GM23338 (cell line): ENCODE measurements at places on chromosomes 13 and 19. TPM values are rescaled to one million over a fixed set of nuclear protein-coding genes. Genes with fewer than 3 reads are reported as not detected.

DNA sequence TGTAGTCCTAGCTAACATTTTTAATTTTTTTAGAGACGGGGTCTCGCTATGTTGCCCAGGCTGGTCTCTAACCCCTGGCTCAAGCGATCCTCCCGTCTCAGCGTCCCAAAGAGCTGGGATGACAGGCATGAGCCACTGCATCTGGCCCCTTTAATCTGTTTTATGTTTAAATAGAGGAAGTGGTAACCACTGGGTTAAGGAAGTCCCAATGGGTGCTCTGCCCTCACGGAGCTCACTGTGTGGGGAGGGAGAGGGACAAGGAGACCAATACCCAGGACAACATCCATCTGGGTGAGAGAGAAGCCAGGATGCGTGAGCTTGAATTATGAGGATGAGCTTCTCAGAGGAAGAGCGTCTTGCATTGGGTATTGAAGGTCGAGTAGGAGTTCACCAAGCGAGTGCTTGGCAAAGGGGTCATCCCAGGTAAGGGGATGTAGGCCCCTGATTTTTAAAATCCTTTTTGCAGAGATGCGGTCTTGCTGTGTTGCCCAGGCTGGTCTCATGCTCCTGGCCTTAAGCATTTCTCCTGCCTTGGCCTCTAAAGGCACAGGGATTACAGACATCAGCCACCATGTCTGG is 13.8 kb downstream of the YJU2 start:
- H3K27me3 ChIP-seq, result no peaks in the 10 kb centered on the region
- H3K4me1 ChIP-seq, result no peaks in the 10 kb centered on the region
- H3K4me3 ChIP-seq, result no peak overlapping the region
- DNase-seq, result no peak

DNA sequence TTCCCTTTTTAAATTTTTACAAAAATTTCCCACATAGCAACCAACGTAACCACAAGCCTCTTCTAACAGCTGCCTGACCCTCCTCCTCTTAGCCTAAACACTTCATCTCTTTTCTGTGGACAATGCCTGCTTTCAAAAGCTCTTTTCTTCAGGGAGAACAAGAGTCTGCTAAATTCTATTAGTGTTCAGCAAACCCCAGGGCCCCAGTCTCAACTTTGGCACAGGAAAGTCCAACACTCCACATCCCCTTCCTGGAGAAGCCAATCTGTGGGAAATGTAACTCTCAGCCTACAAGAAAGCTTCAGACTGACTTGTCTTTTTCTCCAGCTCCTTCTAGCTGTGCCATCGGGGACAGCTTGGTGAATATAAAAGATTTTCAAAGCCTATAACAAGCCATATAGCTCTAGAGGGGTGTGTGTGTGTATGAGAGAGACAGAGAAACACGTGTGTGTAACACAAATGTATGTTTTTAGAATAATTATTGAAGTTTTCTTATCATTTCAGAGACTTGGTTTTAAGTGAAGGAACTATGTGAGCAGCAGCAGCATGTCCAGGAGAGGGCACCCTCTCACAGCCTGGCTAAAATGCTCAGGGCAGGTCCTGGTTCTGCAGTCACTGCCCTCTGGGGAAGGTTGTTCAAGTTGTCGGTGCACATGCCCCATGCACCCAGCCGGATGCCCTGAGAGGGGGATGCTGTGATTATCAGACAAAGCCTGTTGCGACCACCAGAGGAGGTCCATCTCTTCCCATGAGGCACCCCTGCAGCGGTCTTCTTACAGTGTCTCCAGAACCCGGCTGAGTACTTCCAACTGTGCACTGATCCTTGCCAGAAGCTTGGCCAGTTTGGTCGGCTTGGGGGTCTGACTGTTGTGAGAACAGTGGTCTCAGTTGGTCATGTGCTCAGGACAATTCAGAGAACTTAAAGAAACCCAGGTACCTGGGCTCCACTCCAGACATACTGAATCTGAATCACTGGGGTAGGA is 34.4 kb downstream of the CCDC70 start:
- peak; percentile 81 for DNase-seq
- H3K36me3 ChIP-seq, result no peaks in the 10 kb centered on the region
- H3K27me3 ChIP-seq, result no peaks in the 10 kb centered on the region
- H3K27ac ChIP-seq, result no peak overlapping the region
- H3K4me3 ChIP-seq, result no peak overlapping the region

DNA sequence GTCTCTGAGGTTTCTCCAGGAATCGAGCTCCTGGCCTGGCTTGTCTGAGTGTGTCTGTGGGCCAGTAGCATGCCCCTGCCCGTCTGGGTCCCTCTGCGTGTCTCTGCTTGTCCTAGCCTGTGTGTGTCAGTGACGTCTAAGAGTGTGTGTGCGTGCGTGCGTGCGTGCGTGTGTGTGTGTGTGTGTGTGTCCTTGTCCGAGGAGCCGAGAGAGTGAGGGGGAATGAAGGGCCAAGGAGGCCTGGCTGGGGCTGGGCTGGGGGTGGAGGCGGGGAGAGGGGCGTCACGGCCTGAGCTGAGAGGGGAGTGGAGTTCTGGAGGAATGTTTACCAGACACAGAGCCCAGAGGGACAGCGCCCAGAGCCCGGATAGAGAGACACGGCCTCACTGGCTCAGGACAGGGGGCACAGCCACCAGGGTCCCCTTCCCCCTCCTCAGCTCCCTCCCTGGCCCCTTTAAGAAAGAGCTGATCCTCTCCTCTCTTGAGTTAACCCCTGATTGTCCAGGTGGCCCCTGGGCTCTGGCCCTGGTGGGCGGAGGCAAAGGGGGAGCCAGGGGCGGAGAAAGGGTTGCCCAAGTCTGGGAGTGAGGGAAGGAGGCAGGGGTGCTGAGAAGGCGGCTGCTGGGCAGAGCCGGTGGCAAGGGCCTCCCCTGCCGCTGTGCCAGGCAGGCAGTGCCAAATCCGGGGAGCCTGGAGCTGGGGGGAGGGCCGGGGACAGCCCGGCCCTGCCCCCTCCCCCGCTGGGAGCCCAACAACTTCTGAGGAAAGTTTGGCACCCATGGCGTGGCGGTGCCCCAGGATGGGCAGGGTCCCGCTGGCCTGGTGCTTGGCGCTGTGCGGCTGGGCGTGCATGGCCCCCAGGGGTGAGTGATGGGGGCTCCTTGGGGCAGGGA is at the start of gene AXL:
Gene AXL (plus strand): TSS at position 609 of the 893 bp plus-strand sequence. CDS start 170 bp downstream, at position 779.
- peaks cover 25% of the 10 kb centered on the region for H3K4me1 ChIP-seq
- H3K36me3 ChIP-seq, result no peaks in the 10 kb centered on the region
- DNase-seq, result peak; percentile 98
- no peaks in the 10 kb centered on the region for H3K27me3 ChIP-seq
- peak within 1 kb of the TSS; percentile 74 for H3K27ac ChIP-seq

POU2F2 gene
- 2.3 and 2.4 TPM in 2 replicates for total RNA-seq

DNA sequence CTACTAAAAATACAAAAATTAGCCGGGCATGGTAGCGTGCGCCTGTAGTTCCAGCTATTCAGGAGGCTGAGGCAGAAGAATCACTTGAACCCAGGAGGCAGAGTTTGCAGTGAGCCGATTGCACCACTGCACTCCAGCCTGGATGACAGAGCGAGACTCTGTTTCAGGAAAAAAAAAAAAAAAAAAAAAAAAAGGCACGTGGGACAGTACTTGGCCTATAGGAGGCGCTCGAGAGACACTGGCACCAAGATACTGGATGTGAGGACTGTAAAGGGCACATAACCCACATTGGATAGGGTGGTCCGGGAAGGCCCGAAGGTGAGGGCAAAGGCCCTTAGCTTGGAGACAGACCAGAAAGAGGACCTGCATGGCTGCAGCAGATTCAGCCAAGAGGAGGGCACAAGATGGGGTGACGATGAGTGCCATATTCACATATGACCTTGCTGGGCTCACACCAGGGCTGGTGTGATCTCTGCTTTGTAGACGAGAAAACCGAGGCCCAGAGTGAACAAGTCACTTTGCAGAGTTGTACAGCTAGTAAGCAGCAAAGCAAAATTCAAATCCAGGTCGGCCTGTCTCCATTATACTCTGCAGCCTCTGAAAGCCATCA is 89.4 kb downstream of the DPF1 start:
- peak; percentile 81 for DNase-seq
- no peak overlapping the region for H3K4me3 ChIP-seq
- H3K27ac ChIP-seq, result no peak overlapping the region
- H3K36me3 ChIP-seq, result no peaks in the 10 kb centered on the region
- H3K4me1 ChIP-seq, result no peaks in the 10 kb centered on the region
